Nasal cavity respiratory epithelium epithelial cell of viscerocranial mucosa (primary cell): ENCODE measurements at places on chromosomes 13 and 19. TPM values are rescaled to one million over a fixed set of nuclear protein-coding genes. Genes with fewer than 3 reads are reported as not detected.

Gene COQ8B
- 18.1 and 31.0 TPM in 2 replicates for total RNA-seq

Gene HSPB6
- under 0.01 and 0.28 TPM in 2 replicates for total RNA-seq

Gene KISS1R
- total RNA-seq: under 0.01 and 0.07 TPM in 2 replicates

Gene KLHL26
- 6.5 and 10.1 TPM in 2 replicates for total RNA-seq

Gene IL4I1
- total RNA-seq: 0.14 and 0.34 TPM in 2 replicates

Gene TMC4
- total RNA-seq: 26.7 and 71.6 TPM in 2 replicates

Gene DIRAS1
- 0.34 and 0.71 TPM in 2 replicates for total RNA-seq

Gene KL
- total RNA-seq: under 0.01 TPM in 1 of 2 replicates, not detected in the other

Gene METTL21C
- total RNA-seq: not detected in 2 replicates

Gene DACT3
- under 0.01 TPM in 1 of 2 replicates, not detected in the other for total RNA-seq
